SK-N-DZ (cell line): ENCODE measurements at places on chromosomes 16 and 17.
A peak's percentile ranks its signal among the peaks of the same experiment; 100 is the strongest.

- DNase-seq = no peak
These were observed 190.5 kb upstream of the PIRT start for GRCh38 chr17:11028349-11028748.

DNA sequence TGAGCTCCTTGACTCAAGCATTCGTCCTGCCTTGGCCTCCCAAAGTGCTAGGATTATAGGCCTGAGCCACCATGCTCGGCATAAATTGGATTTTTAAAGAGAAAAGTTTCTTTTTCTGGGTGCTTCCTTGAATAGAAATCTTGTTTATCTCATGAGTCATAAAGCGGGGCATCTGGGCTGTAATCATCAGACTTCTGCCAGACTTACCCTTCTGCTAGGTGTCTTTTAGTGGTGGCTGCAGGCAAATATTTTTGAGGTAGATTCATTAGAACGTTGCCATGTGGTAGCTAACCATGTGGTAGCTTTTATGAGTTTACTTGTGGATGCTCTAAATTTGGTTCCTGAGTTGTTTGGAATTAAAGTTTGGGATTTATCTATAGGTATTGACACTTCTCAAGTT, 13.4 kb downstream of the PGS1 start:
- DNase-seq = no peak

GRCh38 chr16:88758227-88758943, 26.6 kb downstream of the PIEZO1 start:
- DNase-seq = no peak

GRCh38 chr17:64627797-64628196, 34.3 kb downstream of the SMURF2 start:
- no peak for DNase-seq

- DNase-seq = no peak
These were observed 26.1 kb upstream of the ABCA8 start for GRCh38 chr17:68981288-68981687.

DNA sequence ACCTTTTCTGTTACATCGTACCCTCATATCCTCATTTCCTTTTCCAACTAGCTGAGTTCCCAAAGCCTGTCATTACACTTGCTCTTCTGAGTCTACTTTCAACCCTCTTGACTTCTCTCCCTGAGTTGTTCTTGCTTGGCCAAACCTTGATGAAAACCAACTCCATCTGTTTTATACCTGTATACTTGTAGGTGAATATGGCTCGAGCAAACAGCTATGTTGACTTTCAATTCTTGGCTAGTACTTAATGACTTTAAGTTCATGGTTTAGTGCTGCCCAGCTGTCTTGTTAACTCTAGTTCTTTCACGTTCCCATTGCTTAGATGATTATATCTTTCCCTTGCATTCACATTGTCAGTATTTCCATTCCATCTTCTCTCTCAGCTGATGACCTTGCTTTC, 14.8 kb downstream of the TANC2 start:
- no peak for DNase-seq

GRCh38 chr16:50711862-50712559, 18.6 kb downstream of the NOD2 start:
- DNase-seq = peak; percentile 57
